ENCODE measurements at places on chromosomes 16 and 17. TPM values are rescaled to one million over a fixed set of nuclear protein-coding genes. Genes with fewer than 3 reads are reported as not detected.

DNA sequence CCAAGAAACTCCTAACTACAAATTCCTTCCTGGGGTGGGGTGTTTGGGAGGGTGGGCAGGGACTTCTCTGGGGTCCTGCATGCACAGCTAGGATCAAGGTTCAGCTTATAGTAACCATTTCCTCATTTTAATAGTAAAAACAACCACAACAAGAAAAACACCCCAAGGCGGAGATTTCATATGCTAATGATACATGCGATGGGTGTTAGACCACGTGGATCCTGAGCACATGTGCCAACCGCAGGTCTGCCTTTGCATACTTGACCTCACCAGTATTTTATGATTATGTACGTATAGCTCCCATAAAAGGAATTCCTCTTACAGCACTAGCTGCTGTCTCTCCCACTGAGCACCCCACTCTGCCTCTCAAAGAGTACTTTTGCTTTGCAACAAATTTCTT is 1.9 kb downstream of the KRTAP4-11 start:
- no peak overlapping the region for H3K4me3 ChIP-seq
- H3K36me3 ChIP-seq: no peaks in the 10 kb centered on the region
- no peaks in the 10 kb centered on the region for H3K27me3 ChIP-seq
- no peak overlapping the region for H3K27ac ChIP-seq
- DNase-seq: no peak

Gene FGF11
- total RNA-seq: not detected

Gene HS3ST4
- total RNA-seq: not detected

GRCh38 chr16:81997738-81998137 is 13.5 kb downstream of the SDR42E1 start:
- H3K36me3 ChIP-seq: no peaks in the 10 kb centered on the region
- H3K4me3 ChIP-seq: no peak overlapping the region
- H3K27me3 ChIP-seq: no peaks in the 10 kb centered on the region

- no peak overlapping the region for H3K27ac ChIP-seq
- H3K27me3 ChIP-seq: no peaks in the 10 kb centered on the region
- DNase-seq: no peak
- no peaks in the 10 kb centered on the region for H3K36me3 ChIP-seq
- no peak overlapping the region for H3K4me3 ChIP-seq
- H3K4me1 ChIP-seq: peaks cover 27% of the 10 kb centered on the region
These were observed 2.9 kb downstream of the PHKB start for GRCh38 chr16:47463771-47464624.

DNA sequence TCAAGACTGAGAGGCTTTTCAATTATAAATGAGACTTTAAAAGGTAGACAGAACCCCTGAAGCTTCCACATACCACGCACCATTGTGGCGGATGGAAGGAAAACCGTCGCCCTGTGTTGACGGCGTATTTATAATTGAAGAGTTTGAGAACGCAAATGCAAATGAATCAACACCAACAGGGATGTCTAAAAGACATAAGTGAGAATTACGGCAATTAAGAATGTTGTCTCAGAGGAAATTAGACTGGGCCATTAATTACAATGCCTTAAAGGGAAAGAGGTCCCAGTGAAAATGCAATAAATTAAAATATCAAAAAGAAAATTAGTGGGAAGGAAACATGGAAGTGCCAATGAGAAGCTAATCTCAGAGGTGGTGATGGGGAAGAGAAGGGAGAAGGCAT is 148.5 kb upstream of the XYLT1 start:
- H3K4me1 ChIP-seq: no peaks in the 10 kb centered on the region
- no peak overlapping the region for H3K27ac ChIP-seq
- DNase-seq: no peak
- H3K36me3 ChIP-seq: no peaks in the 10 kb centered on the region
- H3K4me3 ChIP-seq: no peak overlapping the region
- H3K27me3 ChIP-seq: no peaks in the 10 kb centered on the region

Gene CCDC200
- total RNA-seq: not detected

DNA sequence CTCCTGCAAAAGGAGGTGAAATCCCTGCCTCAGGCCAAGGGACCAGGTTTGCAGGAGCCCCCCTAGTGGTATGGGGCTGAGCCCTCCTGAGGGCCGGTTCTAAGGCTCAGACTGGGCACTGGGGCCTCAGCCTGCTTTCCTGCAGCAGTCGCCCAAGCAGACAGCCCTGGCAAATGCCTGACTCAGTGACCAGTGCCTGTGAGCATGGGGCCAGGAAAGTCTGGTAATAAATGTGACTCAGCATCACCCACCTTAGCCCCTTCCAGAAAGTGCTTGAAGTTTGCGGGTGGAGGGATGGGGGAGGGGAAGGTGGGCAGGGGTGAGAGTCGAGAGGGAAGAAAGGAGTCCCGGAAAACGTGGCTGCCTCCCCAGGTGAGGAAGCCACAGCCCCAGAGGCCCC is 2.1 kb downstream of the MC1R start:
- H3K36me3 ChIP-seq: no peaks in the 10 kb centered on the region
- H3K27ac ChIP-seq: no peak overlapping the region
- no peak overlapping the region for H3K4me3 ChIP-seq
- peaks cover 41% of the 10 kb centered on the region for H3K4me1 ChIP-seq
- DNase-seq: no peak

DNA sequence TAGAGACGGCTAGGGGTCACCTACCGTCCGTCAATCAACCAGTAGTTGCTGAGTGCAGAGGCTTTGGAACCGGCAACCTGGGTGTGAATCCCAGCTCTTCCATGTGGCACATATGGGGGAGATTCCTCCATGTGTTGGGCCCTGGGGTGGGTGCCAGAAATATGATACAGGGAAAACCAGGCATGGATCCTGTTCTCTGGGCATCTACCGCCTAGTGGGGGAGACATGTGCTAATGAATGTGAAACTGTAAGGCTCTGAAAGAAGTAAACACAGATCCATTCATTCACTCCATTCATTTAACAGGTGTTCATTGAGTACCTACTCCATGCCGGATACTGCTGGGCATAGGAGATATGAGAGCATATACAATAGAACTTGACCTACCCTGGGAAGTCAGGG is 39.5 kb upstream of the SDK2 start:
- H3K36me3 ChIP-seq: no peaks in the 10 kb centered on the region
- H3K27me3 ChIP-seq: no peaks in the 10 kb centered on the region
- H3K4me1 ChIP-seq: no peaks in the 10 kb centered on the region

DNA sequence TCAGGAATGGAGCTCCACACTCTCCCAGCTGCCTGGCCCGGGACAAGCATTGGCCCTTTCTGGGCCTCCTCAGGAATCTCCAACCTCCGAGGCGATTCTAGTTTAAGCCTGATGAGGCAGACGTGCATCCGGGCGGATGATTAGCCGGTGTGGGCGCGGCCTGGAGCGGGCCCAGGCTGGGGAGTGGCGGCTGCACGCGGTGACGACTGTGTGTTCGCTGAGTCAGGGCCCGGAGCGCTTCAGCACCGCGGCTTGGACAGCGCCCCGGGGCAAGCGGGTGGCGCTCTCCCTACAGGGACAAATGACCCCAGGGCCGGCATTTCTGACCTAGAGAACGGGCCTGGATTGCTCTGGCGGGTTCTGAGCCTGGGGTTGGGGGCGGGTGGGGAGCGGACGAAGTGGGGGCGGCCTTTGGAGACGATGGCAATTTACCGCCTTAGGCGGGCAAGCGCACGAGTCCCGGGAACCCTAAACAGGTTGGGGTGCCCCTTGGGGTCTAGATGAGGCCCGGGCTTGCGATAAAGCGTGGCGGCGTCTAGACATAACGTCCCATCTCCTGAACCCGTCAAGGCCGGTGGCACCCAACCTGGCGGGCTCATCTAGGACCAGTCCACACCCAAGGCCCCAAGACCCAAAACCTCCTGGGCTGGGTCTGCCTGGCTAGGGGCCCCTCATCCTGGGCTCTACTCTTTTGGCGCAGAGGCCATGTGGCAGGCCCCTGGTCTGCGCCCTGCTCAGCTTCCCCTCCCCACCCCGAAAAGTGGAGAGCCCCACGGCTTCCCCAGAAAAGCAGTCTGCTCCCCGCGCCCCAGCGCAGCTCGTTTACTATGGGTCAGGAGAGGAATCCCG is 22.3 kb upstream of the ZNHIT3 start:
- no peak overlapping the region for H3K27ac ChIP-seq
- no peak overlapping the region for H3K4me3 ChIP-seq
- H3K27me3 ChIP-seq: peaks cover 4% of the 10 kb centered on the region
- peak; percentile 45 for DNase-seq
- H3K36me3 ChIP-seq: no peaks in the 10 kb centered on the region

Gene CCL17
- total RNA-seq: not detected

GRCh38 chr17:77133087-77133638 is 7.6 kb upstream of the SEC14L1 start:
- H3K4me1 ChIP-seq: peaks cover 17% of the 10 kb centered on the region
- no peaks in the 10 kb centered on the region for H3K36me3 ChIP-seq
- H3K27ac ChIP-seq: no peak overlapping the region
- H3K27me3 ChIP-seq: no peaks in the 10 kb centered on the region
- no peak for DNase-seq

GRCh38 chr16:6864244-6864643 is 468.4 kb upstream of the RBFOX1 start:
- no peak for DNase-seq
- no peaks in the 10 kb centered on the region for H3K4me1 ChIP-seq
- H3K27me3 ChIP-seq: no peaks in the 10 kb centered on the region
- H3K4me3 ChIP-seq: no peak overlapping the region

GRCh38 chr16:87949071-87949744 is 2.0 kb upstream of the BANP start:
- H3K4me1 ChIP-seq: peaks cover 22% of the 10 kb centered on the region
- H3K27me3 ChIP-seq: no peaks in the 10 kb centered on the region
- H3K4me3 ChIP-seq: no peak overlapping the region
- no peaks in the 10 kb centered on the region for H3K36me3 ChIP-seq
- H3K27ac ChIP-seq: no peak overlapping the region
- no peak for DNase-seq

Gene HAP1
- total RNA-seq: 0.23 TPM

Gene HSD11B2
- total RNA-seq: not detected

Gene ADAD2
- not detected for total RNA-seq

GRCh38 chr17:8153525-8153956 is 1.3 kb upstream of the PER1 start:
- H3K27me3 ChIP-seq: no peaks in the 10 kb centered on the region
- peaks cover 15% of the 10 kb centered on the region for H3K36me3 ChIP-seq
- H3K27ac ChIP-seq: peak overlapping the region; percentile 99
- no peak overlapping the region for H3K4me3 ChIP-seq
- peak; percentile 95 for DNase-seq

Gene DBNDD1
- total RNA-seq: 28.2 TPM

Gene PPP1R27
- total RNA-seq: not detected

Gene TSPOAP1
- total RNA-seq: not detected

GRCh38 chr17:65407017-65407416 is 154.4 kb downstream of the AXIN2 start:
- H3K27me3 ChIP-seq: peaks cover 3% of the 10 kb centered on the region
- no peak overlapping the region for H3K27ac ChIP-seq

Gene CDR2L
- 34.9 TPM for total RNA-seq

DNA sequence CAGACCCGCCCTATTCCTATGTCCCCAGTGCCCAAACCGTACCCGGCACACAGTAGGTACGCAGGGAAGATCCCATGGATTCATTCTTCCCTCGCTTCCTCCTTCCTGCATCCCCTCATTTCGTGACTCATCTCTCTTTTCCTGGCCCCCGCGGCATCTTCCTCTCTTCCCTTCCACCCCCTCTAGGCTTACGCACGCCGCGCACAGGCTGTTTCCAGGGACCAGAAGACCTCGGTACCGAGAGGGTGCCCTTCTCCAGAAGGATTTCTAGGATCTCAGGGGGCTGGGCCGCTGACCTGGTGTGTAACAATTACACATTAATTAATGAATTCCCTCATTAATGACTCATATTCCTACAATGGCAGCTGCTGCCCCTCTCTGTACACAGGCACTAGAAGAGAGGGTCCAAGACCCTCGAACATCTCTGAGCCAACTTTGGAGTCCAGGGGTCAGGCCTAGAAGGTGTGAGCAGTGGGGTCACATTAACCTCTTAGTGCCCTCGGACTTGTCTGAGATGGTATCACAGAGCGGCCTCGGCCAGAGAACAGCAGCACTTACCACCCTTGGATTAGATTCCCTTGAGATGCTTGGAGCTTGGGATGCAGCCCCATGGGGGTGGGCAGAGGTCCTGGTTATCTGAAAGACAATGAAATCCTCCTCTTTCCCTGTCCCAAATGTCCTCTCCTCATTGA is 16.8 kb upstream of the PLLP start:
- no peaks in the 10 kb centered on the region for H3K36me3 ChIP-seq
- no peak for DNase-seq
- no peak overlapping the region for H3K4me3 ChIP-seq

Gene REXO5
- total RNA-seq: 7.4 TPM

Gene RAPGEFL1
- total RNA-seq: 13.4 TPM

Gene CSH1
- total RNA-seq: not detected

- no peaks in the 10 kb centered on the region for H3K36me3 ChIP-seq
- no peaks in the 10 kb centered on the region for H3K4me1 ChIP-seq
- DNase-seq: no peak
- H3K27ac ChIP-seq: no peak overlapping the region
- no peak overlapping the region for H3K4me3 ChIP-seq
- no peaks in the 10 kb centered on the region for H3K27me3 ChIP-seq
These were observed 8.5 kb downstream of the SCGB1C2 start for GRCh38 chr17:145671-146541.

DNA sequence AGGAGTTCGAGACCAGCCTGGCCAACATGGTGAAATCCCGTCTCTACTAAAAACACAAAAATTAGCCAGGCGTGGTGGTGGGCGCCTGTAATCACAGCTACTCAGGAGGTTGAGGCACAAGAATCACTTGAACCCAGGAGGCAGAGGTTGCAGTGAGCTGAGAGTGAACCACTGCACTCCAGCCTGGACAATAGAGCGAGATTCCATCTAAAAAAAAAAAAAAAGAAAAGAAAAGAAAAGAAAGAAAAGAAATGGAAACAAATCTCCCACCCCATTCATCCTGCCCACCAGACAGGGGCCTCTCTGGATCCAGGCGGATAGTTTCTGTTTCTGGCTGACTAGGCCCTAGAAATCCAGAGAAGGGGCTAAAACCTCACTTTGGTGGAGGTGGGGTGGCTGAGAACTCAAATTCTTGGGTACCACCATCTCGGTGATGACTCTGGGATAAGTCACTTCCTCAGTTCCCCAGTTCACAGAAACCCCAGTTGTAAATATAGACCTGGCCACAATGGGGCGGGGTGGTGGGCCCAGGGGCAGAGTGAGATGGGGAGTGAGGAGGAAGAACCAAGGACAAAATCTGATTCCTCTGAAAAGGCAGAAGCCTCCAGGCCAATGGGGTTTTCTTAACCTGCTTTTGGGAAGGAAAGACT is 22.2 kb downstream of the SOCS1 start:
- no peak overlapping the region for H3K4me3 ChIP-seq
- H3K36me3 ChIP-seq: no peaks in the 10 kb centered on the region
- H3K4me1 ChIP-seq: no peaks in the 10 kb centered on the region

Gene ETV4
- 32.2 TPM for total RNA-seq

GRCh38 chr16:56780646-56781045 is 50.7 kb downstream of the NUP93 start:
- DNase-seq: no peak
- no peaks in the 10 kb centered on the region for H3K36me3 ChIP-seq
- no peak overlapping the region for H3K27ac ChIP-seq
- no peaks in the 10 kb centered on the region for H3K27me3 ChIP-seq

All from endothelial cell of umbilical vein (primary cell).